AG10803 (cell line): ENCODE measurements at places on chromosomes 12 and 14.

- no peak for DNase-seq
Observed at GRCh38 chr12:58046271-58046670, 104.9 kb downstream of the ATP23 start.

DNA sequence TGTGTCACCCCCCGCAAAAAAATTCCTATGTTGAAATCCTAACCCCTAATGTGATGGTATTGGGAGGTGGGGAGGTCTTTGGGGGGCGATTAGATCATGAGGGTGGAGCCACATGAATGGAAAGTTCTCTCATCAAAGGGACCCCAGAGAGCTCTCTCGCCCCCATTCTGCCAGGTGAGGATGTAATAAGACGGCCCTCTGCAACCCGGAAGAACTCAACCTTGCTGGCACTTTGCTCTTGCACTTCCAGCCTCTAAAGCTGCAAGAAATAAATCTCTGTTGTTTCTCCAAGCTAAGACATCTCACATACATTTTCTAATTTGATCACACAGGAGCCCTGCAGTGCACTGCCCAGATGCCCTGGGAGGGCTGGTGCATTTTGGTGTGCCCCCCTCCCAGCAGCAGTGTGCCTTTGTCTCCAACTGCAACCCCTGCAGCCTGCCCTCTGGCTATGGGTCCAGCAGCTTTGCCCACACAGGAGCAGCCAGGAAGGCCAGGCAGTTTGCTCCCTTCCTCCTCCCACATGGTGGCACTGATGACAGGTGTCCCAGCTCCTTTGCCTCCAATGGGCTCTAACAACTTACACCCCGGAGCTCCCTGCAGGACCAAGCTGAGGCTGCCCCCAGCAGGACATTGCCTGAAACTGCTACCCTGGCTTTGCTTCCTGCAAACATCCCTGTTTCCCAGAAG lies 59.3 kb downstream of the C14orf132 start:
- peak; percentile 66 for DNase-seq

DNA sequence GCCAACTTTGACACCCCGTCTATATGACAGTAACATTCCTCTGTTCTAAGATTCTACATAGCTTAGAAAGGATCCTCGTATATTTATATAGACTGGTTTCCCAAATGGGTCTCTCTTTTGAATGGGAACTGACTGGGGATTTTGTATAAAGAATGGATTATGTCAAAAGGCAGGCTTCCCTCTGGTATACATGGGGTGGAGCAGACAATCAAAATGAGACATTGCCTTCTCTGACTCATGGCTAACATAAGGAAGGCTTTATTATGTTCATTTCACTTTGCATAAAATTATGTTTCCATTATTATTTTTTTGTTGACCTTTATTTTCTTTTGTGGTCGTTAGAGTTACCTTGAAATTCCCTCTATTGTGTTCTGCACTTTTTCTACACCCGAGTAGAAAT lies 211.1 kb downstream of the ALG10B start:
- no peak for DNase-seq

GRCh38 chr12:56462565-56462964 lies 5.8 kb upstream of the SPRYD4 start:
- no peak for DNase-seq

GRCh38 chr12:119211884-119212283 lies 33.2 kb downstream of the HSPB8 start:
- no peak for DNase-seq

GRCh38 chr14:51792809-51793208 lies 67.6 kb upstream of the GNG2 start:
- peak; percentile 75 for DNase-seq

DNA sequence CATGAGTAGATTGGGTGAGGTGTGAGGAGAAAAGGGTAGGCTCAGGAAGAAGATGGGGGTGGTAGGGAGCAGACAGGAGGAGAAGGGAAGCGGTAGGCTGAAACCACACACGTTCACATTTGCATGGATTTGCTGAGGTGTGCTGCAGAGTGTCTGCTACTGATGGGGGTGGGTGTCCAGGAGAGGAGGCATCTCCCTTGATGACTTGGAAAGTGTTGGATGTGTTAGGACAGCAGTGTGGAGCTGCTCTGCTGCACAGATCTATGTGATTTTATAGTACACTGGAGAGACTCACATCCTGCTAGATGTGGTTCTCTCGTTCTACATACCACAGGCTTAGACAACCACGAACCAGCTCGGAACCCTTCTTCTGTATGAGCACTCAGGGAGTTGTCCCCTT lies 9.3 kb downstream of the ZFHX2 start:
- no peak for DNase-seq

- DNase-seq, result peak; percentile 75
Observed at GRCh38 chr12:78420991-78421390, 443.6 kb upstream of the SYT1 start.

DNA sequence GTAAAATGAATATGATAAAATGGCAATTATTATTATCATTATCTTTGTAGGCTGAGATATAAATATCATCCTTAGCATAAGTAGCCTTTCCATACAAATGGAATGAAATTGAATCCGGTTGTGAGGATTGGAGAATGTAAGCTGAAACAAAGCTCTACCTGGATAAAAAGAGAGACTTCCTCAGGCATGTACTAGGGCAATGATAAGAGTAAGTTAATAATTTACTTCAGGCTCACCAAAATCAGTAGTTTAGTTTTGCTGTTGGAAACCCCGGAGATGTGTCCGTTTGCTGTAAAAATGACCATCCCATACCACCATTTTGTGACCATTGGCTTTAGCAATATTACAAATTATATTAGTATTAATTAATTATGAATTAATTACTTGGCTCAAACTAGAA lies 96.3 kb downstream of the C12orf75 start:
- no peak for DNase-seq

DNA sequence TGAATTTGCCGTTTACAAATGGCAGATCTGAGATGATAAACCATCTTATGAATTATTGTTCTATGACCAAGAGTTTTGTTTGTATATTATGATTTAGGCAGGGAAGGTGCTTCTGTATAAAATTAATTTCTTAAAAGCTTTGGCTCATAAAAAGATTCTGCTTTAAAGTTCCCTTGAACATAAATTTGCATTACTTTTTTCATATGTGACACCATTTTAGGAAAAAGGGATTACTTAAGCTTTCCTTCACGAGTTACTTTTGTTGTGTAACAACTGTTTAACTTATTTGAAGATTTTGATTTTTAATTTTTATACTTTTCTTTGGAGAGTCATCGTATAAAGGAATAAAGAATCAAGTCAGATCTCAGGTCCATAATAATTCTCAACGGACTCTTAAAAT lies 3.3 kb downstream of the ETNK1 start:
- DNase-seq, result no peak

GRCh38 chr14:56162476-56162875 lies 44.3 kb downstream of the PELI2 start:
- no peak for DNase-seq

GRCh38 chr14:54535126-54535525 lies 25.4 kb downstream of the CGRRF1 start:
- DNase-seq, result peak; percentile 58

DNA sequence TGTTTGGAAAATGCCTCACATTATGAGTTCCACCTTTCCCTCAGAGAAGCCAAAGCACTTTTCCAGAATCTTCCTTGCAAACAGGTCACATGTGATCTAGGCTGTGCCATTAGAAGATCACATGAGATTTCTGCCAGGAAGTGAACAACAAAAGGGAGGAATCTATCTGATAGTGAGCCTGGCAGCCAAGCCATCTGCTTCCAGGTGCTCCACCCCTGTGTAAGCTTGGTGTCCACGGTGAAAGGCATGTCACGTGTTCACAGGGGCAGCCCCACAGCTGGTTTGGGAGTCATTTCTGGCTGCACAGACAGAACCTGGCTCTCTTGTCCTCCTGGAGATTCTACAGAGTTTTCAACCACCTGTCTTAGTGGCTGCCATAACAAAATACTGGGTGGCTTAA lies 3.5 kb upstream of the KSR2 start:
- DNase-seq, result no peak
